Stimulated activated CD8-positive, alpha-beta memory T cell treated with anti-CD3 and anti-CD28 coated beads, Interleukin-12 subunit alpha, Interleukin-12 subunit beta, amount 100 ng/mL, for 1 hour (primary cell): ENCODE measurements at places on chromosomes 2 and 18.

GRCh38 chr2:210901326-210901725 lies 344.9 kb downstream of the CPS1 start:
- DNase-seq = no peak

- DNase-seq = no peak
Observed at GRCh38 chr2:108396845-108397244, 19.1 kb downstream of the SULT1C4 start.

DNA sequence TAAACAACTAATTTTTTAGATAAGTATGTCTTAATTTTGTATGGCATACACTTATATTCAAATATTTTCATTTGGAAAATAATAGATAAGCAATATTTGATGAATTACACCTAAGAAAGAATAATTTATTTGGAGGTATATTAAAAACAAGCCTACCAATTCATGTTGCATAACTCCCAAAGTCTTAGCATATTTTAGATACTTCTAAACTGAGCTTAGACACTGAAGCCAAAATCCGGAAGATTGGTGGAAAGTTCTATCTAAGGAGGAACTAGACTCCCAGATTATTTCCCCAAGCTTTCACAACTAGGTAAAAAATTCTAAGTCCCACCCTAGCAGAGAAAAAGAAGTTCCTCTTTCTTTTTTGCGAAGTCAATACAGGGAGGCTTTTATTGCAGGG lies 221.0 kb upstream of the MMADHC start:
- DNase-seq = no peak

DNA sequence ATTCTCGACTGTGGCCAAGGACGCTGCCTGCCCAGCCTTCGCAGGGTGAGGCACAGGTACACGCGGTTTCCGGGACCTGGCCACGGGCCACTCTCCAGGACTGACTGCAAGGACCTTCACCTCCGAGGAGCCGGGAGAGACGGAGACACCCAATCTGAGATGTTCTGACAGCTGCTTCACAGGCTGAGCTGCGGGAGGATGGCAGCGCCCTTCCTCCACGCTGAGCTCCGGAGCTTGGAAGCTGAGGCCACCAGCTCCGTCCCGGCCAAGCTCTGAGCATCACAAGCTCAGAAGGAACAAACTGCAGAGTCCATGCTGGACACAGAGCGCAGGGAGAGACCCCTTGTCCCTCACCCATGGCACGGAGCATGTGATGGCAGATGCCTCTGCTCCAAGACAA lies 71.1 kb upstream of the CTDP1 start:
- DNase-seq = no peak

GRCh38 chr18:79570266-79571201 lies 109.1 kb upstream of the CTDP1 start:
- no peak for DNase-seq

DNA sequence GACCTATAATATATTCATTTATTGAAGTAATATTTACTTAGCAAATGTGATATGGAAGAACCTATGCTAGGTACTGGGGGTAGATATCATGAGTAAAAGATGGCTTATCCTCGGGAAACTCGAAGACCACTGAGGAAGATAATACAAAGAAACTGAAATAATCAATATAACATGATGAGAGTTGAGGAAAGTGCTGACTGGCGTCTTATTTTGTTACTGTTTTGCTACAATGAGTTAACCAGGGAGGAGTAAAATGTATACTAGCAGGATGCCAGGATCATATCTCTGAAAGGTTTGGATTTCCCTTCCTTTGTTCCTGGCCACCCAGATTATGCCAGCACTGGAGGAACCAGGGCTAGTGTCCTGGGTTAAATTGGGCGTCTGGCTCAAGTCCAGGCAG lies 111.7 kb upstream of the SPATS2L start:
- no peak for DNase-seq

DNA sequence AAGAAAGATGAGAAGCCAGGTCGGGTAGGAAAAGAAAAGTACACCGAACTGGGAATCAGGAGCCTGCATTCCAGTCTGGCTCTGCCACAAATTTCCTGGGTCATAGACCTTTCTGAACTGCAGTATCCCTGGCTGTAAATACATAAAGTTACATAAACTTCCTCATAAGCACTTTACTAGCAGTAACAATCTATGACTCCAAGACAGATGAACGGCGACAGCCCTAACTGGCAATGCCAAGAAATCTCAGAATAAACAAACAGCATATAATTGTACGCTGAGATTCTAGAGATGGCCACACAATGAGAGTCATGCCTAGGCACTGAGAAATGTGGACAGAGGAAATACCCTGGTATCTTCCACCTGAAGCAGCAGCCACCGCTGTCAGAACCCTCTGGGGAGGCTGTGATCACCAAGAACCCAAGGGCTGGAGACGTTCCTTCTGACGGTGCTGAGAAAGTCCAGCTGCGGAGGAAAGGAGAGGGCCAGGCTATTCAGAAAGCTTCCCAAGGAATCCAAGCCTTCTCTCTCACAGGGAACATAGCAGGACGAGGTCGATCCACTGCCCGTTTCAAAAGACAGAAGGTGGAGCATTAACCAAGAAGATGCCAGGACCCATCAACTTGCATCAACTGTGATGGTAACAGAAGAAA lies 89.3 kb upstream of the SLC66A3 start:
- no peak for DNase-seq

GRCh38 chr2:69608109-69608508 lies 35.4 kb downstream of the AAK1 start:
- no peak for DNase-seq

- no peak for DNase-seq
Observed at GRCh38 chr2:176118601-176119339, 2.2 kb downstream of the HOXD10 start.

DNA sequence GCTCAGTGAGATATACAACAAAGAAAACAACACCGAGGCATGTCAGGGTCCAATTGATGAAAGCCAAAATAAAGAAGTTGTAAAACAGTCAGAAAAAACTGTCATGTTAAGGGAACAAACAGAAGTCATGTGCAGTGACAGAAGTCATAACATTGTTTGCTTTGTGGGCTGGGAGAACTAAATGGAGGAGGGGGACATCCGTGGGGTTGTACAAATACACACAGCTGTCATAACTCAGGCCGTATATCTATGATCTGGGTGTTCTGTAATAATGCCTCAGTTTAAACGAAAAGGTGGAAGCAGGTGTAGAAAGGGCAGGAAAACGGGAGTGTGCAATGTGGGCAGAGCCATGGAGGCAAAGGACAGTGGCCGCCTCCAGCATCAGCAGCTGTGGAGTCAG lies 27.3 kb downstream of the TIMM21 start:
- no peak for DNase-seq

DNA sequence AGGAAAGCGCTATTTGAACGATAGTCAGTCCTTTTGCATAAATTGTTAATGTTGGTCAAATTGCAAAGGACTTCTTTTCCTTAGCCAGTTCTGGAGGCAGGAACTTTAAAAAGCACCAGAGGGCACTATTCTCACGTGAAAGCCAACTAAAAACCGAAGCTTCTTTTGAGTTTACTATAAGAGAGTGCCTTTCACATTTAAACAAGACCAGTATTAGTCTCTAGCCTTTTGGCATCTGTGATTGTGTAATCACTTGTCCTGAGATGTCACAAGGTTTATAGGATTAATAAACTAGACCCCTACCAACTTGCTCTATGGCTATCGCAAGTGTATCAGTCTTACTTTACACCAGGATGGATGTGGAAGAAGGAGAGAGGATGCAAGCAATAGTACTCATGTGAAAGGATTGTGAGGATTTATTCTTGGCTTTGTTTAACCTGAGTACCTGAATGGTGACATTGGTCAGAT lies 14.4 kb upstream of the STAT4 start:
- DNase-seq = no peak

GRCh38 chr2:54166121-54166773 lies 50.8 kb downstream of the ACYP2 start:
- no peak for DNase-seq

DNA sequence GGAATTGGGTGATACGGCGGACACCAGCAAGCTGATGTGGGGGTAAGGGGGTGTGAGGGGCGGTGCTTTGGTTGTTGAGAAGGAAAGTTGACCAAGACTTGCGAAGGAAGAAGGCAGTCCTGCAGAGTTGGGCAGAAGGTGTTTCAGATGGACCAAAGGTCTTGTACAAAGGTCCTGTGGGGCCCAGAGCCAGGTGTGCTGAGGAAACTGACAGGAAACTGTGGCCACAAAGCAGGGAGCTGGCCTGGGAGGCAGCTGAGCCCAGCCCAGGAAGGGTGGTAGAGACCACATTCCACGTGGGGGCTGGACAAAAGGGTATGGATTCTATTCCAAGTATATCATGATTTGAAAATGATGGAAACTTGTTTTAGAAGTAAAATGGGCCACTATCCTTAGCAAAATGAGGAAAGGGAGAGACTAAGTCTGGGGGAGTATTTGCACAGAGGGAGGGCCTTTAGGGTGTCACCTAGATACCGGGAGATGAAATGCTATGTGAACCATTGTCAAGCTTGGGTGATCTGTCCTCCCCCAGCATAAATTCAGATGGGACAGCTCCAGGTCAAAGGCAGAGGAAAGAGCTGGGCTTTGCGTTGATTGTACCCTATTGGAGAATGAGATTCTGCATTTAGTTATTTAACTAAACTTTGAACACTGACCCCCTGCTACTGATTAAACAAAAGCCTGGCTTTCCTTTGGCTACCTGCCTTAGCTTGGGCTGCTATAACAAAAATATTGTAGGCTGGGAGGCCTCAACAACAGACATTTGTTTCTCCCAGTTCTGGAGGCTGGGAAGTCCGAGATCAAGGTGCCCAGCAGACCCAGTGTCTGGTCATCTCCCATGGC lies 4.3 kb upstream of the EDAR start:
- DNase-seq = no peak

DNA sequence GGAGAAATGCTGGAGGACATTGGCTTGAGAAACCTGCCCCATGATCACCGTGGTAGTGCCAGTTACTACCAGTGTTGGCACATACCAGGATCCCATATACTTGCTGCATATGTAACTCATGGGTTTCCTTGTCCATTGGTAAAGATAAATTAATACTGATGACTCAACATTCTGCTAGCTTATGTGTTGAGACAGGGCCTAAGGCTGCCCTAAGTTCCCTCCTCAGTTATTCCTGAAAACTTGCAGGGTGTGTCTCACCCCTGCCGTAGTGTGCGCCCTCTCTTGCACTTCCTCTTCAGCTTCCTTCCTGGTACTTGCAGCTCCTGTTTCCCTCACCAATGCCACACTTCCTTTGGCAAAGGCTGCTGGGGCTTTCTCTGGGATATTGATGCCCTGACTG lies 4.3 kb upstream of the INO80C start:
- no peak for DNase-seq

GRCh38 chr2:55986001-55986400 lies 62.4 kb upstream of the EFEMP1 start:
- DNase-seq = no peak

- no peak for DNase-seq
Observed at GRCh38 chr2:194104687-194105086, 1552.3 kb upstream of the SLC39A10 start.

DNA sequence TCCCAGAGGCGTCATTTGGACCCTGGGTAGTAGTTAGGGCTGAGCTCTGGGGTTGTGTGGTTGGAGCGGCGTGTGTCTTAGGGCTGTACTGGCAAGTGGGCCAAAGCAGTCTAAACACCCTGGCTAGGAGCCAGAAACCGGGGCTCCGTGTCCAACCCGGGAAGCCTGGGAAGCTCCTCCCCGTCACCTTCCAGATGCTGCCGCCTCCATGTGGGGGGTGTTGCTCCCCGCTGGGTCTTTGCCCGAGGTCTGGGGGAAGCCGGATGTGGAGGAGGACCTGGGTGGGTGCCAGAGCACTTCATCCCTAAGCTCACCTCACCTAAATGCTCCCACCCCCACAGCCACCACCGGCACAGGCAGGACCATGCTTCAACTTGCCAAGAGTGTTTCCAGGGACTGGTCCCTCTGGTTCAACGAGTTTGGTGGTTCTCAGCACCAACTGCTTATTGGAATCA lies 25.4 kb downstream of the TET3 start:
- DNase-seq = no peak

DNA sequence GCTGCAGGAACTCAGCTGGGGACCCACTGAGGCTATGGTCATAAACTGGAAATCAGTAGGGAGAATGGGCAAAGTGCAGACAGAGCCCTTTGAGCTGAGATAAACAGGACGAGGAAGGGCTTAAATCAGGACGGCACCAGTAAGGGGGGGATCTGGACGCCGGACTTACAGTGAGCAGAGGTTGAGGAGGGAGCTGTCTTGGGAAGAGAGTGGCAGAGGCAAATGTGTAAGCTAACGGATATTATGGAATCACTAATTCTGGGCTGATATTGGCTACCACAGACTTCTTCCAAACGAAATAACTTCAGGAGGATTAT lies 539 bp downstream of the CYP27A1 start:
- no peak for DNase-seq

- DNase-seq = no peak
Observed at GRCh38 chr2:143030127-143030526, 99.1 kb upstream of the ARHGAP15 start.
